ENCODE measurements at places on chromosomes 5 and 9. TPM values are rescaled to one million over a fixed set of nuclear protein-coding genes. Genes with fewer than 3 reads are reported as not detected.

GRCh38 chr9:7180247-7180646 lies 422.5 kb downstream of the KDM4C start:
- DNase-seq, result no peak

DNA sequence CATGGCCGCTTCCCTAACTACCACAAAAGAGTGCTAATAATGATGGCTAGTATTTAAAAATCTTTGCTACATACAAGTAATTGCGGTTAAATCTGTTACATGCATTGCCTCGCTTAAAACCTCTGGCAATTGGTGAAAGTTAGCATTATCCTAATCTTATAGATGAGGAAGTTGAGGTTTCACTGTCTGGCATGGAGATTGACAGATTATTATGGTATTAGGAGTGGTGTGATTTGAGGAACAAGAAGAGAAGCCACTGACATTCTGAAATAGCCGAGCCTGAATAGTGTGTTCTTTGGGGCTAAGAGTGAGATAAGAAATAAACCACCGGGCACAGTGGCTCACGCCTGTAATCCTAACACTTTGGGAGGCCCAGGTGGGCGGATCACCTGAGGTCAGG lies 45.3 kb upstream of the DPYSL3 start:
- DNase-seq, result no peak

TAF11L10 gene
- total RNA-seq, result not detected

GRCh38 chr5:34507933-34508332 lies 148.2 kb upstream of the RAI14 start:
- no peak for DNase-seq

GRCh38 chr5:107913494-107913893 lies 242.8 kb upstream of the EFNA5 start:
- DNase-seq, result no peak

DNA sequence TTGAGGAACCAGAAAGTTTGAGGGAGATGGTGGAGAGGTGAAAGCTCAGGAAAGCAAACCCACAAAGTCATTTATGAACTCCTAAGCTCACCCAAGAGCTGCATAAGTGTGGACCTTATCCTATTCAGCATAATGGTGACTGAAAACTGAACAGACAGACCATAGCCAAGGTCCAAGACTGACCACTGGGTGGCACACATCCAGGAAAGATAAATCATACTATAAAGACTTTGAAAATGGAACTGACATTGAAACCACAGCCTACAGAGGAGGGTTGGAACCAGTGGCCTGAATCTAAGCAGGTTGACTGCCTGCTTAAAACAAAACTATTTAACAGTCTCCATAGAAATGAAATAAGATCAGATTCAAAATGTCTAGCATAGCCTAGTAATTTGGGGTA lies 121.0 kb upstream of the RGS7BP start:
- no peak for DNase-seq

PDCD1LG2 gene
- 2.0 TPM for total RNA-seq

IL7R gene
- total RNA-seq, result 60.9 TPM

- DNase-seq, result no peak
These were observed 121.8 kb downstream of the DCP2 start for GRCh38 chr5:113098378-113098777.

Data from activated T-helper 2 cell treated with anti-CD3 and anti-CD28 coated beads, Interferon-gamma antibody, Interleukin-2, Interleukin-4, amounts not matched to agents 10 μg/mL and 5 μg/mL and 100 μg/mL, durations not matched to agents 14 hours and 24 hours and 36 hours (primary cell).